Endothelial cell of umbilical vein (primary cell): ENCODE measurements at places on chromosomes 7 and 10. TPM values are rescaled to one million over a fixed set of nuclear protein-coding genes. Genes with fewer than 3 reads are reported as not detected.

DNA sequence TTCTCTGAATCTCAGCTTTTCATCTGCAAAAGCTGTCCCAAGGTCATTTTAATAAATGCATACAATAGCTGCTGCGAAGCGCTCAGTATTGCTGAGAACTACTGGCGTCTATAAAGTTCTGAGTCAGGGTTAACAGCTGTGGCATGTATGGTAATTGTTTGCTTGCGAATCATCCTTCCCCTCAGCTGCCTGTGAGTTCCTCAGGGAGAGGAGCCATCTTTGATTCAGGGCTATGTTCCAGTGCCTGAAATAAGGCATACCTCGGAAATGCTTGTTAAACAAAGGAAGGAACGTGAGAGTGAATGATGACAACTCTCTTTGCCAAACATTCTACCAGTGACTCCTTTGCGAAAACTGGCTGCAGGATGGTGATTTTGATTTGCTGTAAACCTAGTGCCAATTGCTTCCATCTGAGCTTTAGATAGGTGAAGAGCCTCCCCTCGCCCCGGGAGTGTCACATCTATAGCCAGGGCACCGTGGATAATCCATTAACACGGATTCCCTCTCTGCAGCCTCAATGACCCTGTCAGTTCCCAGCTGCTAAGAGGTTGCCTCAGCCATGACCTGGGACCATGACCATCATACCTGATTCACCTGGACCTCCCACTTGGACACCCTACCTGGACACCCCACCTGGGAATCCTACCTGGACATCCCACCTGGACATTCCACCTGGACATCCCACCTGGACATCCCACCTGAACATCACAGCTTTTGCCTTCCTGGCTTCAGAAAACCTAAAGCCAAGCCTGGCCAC lies 39.6 kb downstream of the GPRIN2 start:
- DNase-seq: peak; percentile 70

DNA sequence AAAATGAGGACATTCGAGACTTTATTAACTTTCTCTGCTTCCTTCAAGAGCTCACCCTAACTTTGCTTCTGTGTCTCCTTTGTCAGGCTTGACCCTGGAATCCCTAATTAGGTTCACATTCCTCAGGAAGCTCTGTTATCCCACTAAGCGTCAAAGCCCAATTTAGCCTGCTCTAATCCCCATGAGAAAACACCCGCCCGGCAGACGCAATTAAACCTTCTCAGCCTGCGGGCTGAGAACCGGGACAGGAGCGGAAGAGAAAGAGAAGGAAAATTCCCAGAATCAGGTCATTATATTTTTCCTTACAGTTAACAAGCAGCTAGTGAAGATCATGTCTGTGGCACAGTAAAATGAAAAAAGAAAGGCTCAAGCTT lies 93.0 kb downstream of the TNS3 start:
- no peak for DNase-seq

PAPOLB gene
- total RNA-seq: 0.07 TPM in 2 replicates

TAS2R41 gene
- not detected in 2 replicates for total RNA-seq

GRCh38 chr10:55224007-55224781 lies 423.2 kb upstream of the PCDH15 start:
- no peak for DNase-seq

PCGF5 gene
- total RNA-seq: 26.0 and 29.8 TPM in 2 replicates

- DNase-seq: no peak
These were observed 47.3 kb downstream of the YKT6 start for GRCh38 chr7:44247868-44248651.

SPDYE6 gene
- not detected in 2 replicates for total RNA-seq

GRCh38 chr10:1048732-1049424 lies at the start of gene IDI1:
Gene IDI1, minus strand, starts transcription at chr10:1049119. Its CDS starts 116 bp downstream, at chr10:1049003.
- DNase-seq: peak; percentile 98

NHLRC2 gene
- total RNA-seq: 28.2 and 34.5 TPM in 2 replicates

GRCh38 chr7:105674200-105674920 lies 93.1 kb upstream of the EFCAB10 start:
- DNase-seq: no peak

DNA sequence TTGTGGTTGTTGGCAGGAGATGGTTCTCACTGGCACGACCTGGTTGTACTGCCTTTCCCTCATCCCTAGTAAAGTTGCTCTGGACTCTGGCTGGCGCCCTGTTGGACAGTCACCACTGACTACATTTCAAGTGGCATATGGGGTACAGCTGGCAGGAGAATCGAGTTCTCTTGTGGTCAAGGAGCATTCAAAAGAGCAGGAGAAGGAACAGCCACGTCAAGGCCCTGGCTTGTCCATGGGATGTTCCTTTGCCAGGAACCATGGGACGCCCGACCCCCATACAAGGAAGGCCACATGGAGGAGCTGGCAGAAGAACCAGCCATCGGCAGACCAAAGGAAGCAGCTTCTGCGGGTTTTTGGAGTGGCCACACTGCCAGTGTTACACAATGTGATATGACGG lies 87.0 kb upstream of the SLC25A13 start:
- DNase-seq: no peak

CCDC172 gene
- total RNA-seq: not detected in 2 replicates

GRCh38 chr7:45663167-45663921 lies 89.2 kb downstream of the ADCY1 start:
- no peak for DNase-seq

GRCh38 chr7:101817471-101818286 lies at the start of gene CUX1:
Gene CUX1, plus strand, starts transcription at chr7:101817626. Its CDS starts 14 bp downstream, at chr7:101817640.
- DNase-seq: peak; percentile 33

GRCh38 chr10:33291053-33291592 lies 43.3 kb downstream of the NRP1 start:
- no peak for DNase-seq

DNA sequence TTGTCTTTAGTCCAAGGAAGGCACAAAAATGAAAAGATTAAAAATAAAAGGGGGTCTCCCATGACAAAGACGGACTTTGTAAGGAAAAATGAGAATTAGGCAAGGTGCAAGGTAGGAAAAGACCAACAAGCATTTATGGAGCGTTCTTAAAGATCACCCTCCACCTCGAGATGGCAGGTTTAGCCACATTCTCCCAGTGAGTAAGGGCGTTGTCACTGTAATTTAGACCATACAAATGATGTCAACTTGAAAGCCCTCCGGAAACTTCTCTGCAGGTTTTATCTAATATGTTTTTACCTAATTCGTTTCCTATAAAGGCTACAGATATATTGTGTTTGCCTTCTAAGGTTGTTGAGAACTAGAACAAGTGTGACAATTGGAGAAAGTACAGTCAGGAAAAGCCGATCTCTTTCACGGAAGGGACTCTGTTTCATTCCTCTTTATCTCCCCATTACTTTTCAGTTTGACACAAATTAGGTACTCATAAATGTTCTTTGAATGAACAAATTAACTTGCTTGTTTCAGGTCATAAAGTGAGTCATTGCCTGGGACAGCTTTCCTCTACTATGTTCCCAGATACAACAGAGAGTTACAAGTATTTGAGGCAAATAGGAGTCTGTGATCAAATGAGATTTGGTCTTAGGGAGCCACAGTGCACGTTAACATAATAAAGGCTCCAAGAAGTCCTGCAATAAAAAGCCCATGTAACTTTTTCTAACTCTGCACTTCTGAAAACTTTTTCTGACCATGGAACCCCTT lies 102.6 kb upstream of the HABP2 start:
- DNase-seq: no peak

HABP2 gene
- total RNA-seq: not detected in 2 replicates

GRCh38 chr7:45407730-45408408 lies 166.3 kb upstream of the ADCY1 start:
- no peak for DNase-seq

ASB15 gene
- total RNA-seq: not detected in 2 replicates

GRCh38 chr10:33274096-33274785 lies 60.2 kb downstream of the NRP1 start:
- no peak for DNase-seq

DNA sequence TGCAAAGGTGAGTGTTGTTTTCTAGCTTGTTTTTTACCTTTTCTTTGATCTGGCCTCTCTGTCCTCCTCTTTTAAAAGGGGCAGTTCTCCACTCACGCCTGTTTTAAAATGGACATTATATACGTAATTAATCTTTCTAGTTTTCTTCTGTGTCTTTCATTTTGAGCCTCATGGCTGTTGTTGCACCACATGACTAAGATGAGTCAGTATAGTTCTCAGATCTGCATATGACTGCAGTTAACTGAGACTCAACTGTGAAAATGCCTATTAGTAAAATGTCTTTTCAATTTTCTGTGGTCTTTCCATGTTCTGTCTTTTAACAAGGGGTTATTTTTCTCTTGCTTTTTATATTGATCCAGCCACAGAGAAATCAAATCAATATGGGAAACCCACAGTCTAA lies 296.1 kb downstream of the CDK14 start:
- DNase-seq: no peak

DNAJC12 gene
- total RNA-seq: 1.0 and 2.4 TPM in 2 replicates

DNA sequence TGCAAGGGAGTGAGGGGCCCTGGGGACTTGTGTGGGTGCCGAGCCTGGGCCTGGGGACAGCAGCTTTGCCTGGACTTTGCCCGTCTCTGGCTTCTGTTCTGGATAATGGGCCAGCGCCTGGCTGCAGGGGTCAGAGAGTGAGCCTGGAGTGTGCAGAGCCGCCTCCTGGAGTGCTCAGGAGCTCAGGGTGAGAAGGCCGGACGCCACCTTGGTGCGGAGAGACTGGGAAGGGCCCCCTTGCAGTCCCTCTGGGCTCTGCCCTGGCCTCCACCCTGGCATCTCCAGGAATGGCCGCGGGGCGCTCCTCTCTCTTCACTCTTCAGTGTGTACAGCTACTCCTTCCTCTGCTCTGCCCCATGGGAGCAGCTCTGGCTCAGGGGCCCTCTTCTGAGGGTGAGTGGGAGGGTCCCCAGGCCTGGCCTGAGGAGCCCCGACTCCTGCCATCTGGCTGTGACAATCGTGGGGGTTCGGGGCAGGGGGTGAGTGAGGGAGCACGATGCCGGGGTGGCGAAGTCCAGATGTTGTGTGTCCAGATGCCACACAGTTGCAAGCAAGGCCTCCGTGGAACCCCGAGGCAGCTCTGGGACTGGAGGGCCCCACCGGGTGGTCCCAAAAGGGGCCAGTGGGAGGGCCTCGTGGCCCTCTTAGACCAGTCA lies 187.1 kb downstream of the DNAJB6 start:
- DNase-seq: no peak

DNA sequence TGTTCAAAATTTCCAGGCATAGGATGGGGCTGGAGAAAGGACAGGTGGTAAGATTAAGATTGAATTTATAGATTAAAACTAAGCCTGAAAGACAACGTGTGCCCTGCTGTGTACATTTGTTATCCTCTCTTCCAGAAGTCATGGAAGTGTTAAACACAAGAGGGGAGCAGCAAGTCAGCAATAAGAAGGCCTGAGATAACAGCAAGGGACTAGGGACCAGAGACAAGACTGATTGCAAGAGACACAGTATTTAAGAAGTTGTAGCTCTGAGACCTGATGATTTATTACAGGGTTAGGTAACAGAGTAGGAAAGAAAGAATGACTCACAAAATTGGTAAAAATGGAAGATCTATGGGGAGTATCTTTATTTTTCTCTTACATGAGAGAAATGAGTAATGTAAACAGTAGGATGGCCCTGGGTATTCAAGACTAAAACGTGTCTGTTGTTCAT lies 55.7 kb upstream of the COL1A2 start:
- DNase-seq: no peak

- no peak for DNase-seq
These were observed 37.8 kb downstream of the RSU1 start for GRCh38 chr10:16779384-16779915.

TRIM50 gene
- not detected in 2 replicates for total RNA-seq

CFAP58 gene
- total RNA-seq: 0.29 and 0.35 TPM in 2 replicates

DNA sequence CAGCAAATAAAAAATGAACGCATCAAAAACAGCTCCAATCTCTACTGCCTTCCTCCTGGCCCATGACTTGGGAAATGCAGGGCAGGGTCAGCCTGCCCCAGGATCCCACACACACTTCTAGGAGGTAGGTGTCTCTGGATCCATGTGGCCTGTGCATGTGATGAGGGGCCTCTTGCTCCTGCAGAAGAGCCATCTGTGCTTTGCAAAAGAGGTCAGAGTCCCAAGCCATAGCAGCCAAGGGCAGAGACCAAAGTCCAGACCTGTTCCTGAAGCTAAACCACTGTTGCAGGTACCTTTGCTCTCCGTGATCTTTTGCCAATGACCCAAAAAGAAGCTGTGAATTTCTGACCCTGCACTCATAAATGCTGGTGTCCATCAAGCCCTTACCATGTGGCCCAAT lies 57.1 kb downstream of the KCNMA1 start:
- no peak for DNase-seq

WDFY4 gene
- total RNA-seq: 10.2 and 10.5 TPM in 2 replicates

SFXN2 gene
- total RNA-seq: 13.1 and 17.0 TPM in 2 replicates

CTAGE8 gene
- total RNA-seq: 0.30 and 0.49 TPM in 2 replicates

GTPBP10 gene
- total RNA-seq: 14.6 and 16.7 TPM in 2 replicates

- no peak for DNase-seq
These were observed 1.9 kb upstream of the UNC5B start for GRCh38 chr10:71210542-71210871.

DNA sequence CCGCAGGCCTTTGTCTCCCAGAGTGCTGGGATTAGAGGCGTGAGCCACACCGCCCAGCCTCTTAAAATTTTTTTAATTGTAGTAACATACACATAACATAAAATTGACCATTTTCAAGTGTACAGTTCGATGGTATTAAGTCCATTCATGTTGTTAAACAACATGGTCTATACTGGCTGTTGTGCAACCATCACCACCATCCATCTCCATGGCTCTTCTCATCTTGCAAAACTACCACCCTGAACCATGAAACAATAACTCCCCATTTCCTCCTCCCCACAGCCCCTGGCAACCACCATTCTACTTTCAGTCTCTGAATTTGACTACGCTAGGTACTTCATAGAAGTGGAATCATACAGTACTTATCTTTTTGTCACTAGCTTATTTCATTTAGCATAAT lies 7.9 kb upstream of the ZFYVE27 start:
- DNase-seq: no peak

- DNase-seq: no peak
These were observed 21.4 kb downstream of the UBN2 start for GRCh38 chr7:139252451-139252850.

DNA sequence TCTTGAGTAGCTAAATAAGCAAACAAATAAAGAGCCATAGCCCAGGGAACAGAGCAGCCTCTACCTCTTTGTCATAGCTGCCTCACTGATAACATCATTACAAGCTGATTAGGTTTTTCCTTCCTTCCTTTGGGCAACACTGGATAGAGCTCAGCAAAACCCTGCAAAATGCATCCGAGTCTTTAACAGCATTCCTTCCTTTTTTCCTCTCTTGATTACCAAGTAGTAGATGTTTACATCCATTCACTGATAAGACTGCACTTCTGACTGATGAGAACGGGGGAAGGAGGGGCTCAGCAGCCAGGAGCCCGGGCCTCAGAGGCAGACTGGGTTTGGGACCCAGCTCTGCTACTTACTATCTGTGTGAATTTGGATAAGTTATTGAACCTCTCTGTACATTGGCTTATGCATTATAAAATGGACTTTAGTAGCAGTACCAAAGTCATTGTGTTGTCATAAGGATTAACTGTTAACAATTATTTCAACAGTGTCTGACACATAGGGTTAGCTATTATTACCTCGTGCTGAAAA lies 214.2 kb downstream of the ANK3 start:
- DNase-seq: peak; percentile 82
